Motor neuron (in vitro differentiated cells): ENCODE measurements at places on chromosomes 12 and 14. TPM values are rescaled to one million over a fixed set of nuclear protein-coding genes. Genes with fewer than 3 reads are reported as not detected.
A peak's percentile ranks its signal among the peaks of the same experiment; 100 is the strongest.

- ATAC-seq: no peak
Observed at GRCh38 chr14:75380656-75381055, 47.2 kb upstream of the JDP2 start.

- ATAC-seq: no peak
Observed at GRCh38 chr14:75371297-75371696, 56.5 kb upstream of the JDP2 start.

- ATAC-seq: no peak
Observed at GRCh38 chr14:105472486-105472991, 2.1 kb upstream of the CRIP2 start.

DNA sequence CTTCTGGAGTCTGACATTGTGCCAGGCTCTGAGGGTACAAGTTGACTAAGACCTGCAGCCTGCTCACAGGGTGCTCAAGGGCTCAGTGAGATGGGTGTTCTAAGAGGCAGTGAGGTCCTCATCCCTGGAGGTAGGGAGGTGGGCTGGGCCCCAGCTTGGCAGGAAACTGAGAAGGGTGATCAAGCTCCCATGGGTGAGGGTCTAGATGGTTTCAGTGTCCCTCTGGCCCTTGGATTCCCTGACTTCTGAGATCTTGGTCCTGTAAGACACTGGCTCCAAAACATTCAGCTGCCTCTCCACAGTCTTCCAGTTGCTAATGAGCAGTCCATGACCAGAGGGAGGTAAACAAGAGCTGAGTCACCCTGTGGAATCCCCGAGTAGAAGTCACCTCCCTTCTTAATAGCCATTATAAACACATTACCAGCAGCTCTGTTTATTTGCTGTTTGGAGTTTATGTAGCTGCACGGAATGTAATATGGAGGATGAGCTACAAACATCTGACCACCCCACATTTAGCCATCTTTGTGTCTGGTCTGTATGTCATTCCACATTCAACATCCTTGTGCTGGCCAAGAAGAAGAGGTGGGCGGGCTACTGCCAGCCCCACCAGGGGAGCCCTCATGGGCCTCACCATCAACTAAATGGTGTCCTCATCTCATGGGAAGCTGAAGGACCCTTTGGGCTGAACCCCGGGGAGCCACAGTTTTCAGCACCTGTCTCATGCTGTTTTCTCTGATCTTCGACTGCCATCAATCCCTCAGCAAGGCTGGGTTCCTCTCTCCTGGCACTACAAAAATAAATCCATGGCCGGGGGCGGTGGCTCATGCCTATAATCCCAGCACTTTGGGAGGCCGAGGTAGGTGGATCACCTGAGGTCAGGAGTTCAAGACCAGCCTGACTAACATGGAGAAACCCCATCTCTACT is 37.2 kb upstream of the BDKRB2 start:
- peak; percentile 91 for ATAC-seq

DNA sequence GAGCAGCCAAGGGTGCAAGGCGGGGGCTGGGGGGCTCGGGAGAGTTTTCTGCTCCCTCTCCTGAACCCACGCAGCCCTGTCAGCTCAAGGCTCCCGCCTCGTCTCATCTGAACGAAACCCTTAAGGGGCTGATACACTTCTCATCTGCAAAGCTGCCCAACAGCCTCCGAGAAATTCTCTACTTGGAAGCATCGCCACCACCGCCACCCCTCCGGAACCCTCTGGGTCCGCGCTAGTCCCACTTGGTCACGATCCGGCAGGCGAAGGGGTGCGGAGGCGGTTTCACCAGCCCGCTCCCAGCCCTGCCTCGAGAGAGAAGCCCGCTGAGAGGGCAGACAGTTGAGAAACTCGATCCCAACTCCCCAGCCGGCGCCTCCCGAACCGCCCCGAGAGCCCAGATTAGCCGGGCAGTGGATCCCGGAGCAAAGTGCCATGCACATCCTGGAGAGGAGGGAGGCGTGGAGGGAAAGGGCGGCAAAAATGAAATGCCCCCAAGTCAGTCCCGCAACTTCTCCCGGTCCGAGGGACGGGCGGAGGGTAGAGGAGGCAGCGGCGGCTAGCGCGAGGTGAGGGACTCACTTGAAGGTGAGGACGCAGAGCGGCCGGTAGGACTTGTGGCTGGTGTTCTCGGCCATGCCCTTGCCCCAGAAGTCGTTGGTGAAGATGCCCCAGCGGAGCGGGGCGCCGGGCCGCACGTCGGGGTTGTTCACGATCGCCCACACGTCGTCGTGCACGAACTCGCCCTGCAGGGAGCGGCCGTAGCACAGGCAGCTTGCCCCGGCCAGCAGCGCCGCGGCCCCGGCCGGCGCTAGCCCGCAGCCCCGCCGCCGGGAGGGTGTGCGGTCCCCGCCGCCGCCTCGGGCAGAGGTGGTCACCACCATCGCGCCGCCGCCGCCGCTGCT is 620 bp downstream of the TMTC1 start:
- peak; percentile 68 for ATAC-seq

- no peak for ATAC-seq
Observed at GRCh38 chr14:90837355-90837754, 21.1 kb upstream of the TTC7B start.

GRCh38 chr14:55336162-55336561 is 64.9 kb downstream of the FBXO34 start:
- ATAC-seq: peak; percentile 98

DNA sequence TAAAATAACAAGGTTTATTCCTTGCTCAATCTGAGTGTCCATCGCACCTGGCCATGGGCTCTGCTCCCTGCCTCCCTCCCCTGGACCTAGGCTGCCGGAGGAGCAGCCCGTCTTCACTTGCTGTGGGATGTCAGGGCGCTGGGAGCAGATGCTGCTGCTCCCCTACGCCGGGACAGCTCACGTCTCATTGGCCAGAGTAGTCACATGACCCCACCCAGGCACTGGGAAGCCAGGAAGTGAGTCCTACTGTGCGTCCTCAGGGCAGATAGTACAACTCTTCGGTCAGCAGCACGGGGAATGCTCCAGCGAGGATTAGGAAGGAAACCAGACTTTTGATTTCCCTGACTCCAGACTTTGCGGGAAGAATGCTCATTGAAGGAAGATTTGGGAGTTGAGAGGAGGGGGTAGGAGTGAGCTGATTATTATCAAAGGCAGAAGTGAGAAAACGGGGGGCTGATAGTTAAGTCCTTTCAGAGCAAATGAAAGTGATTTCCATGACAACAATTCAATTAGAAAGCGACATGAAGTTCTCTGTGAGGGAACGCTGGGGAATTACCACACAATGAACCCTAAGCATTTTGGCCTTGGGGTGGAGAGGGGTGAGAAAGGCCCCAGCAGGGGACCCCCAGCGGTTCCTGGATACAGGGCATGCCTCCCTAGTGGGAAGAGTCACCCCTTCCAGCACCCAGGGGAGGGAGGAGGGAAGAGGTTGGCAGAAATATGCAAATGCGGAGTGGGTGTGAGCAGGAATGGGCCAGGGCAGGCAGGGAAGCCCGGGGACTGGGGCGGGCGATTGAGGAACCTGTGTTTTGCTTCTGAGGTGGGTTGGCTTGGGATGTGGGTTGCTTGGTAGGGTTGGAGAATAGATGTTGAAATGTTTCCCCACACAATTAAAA is 215.5 kb downstream of the AACS start:
- peak; percentile 64 for ATAC-seq

Gene VTI1B
- total RNA-seq: 49.9 and 54.1 TPM in 2 replicates

Gene HOMEZ
- 8.8 and 9.2 TPM in 2 replicates for total RNA-seq

Gene NEUROD4
- 25.8 and 26.4 TPM in 2 replicates for total RNA-seq

Gene USP44
- 13.3 and 13.6 TPM in 2 replicates for total RNA-seq
